ENCODE measurements at places on chromosomes 16 and 17. TPM values are rescaled to one million over a fixed set of nuclear protein-coding genes. Genes with fewer than 3 reads are reported as not detected.

GRCh38 chr16:84746875-84747274 lies 47.1 kb downstream of the USP10 start:
- DNase-seq, result no peak
- H3K27ac ChIP-seq, result no peak overlapping the region
- H3K4me3 ChIP-seq, result no peak overlapping the region
- H3K4me1 ChIP-seq, result peaks cover 22% of the 10 kb centered on the region
- peaks cover 6% of the 10 kb centered on the region for H3K36me3 ChIP-seq
- H3K27me3 ChIP-seq, result no peaks in the 10 kb centered on the region

DUS2 gene
- total RNA-seq, result 25.2 TPM

ZPBP2 gene
- 0.67 TPM for total RNA-seq

KRTAP4-3 gene
- not detected for total RNA-seq
